H7 (cell line): ENCODE measurements at places on chromosomes 5 and 9. TPM values are rescaled to one million over a fixed set of nuclear protein-coding genes. Genes with fewer than 3 reads are reported as not detected.

DNA sequence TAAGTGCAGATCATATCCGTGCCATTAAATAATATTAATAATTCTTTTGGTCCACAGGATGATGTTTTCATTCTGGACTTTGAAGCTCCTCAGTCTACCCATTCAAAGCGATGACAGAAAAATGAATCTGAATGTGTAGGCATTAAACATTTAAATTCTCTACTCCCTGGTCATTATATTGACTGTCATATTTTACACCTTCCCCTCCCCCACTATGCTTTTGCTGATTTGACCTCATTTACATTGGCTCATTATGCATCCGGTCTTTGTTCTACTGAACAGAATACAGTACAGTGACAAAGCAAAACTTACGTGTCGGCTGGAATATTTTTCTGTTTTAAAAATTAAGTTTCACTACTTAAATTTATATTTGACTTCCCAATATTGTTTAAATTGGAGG lies 289.7 kb upstream of the TMEM161B start:
- no peak for DNase-seq

GRCh38 chr5:64690417-64691151 lies at the start of gene SHISAL2B:
Gene SHISAL2B, plus strand, starts transcription at chr5:64690503. Its CDS starts 121 bp downstream, at chr5:64690624.
- DNase-seq: peak; percentile 83

DNA sequence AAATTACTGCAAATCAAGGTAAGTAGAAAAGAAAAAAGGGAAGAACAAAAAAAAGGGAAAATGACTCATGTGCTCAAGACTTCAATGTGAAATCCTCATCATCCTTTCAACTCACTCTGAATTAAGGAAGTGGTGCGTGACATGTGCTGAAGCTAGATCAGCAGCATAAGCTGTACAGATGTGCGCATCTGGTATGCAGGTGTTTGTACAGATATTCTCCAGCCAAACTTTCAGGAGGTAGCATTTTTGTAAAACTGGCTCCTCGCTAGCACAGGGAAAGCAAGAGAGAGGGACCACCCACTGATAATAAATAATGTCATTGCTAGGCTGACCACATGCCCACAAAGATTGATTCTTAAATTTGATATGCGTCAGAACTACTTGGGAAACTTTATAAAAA lies 253.9 kb upstream of the RGMB start:
- no peak for DNase-seq

DNA sequence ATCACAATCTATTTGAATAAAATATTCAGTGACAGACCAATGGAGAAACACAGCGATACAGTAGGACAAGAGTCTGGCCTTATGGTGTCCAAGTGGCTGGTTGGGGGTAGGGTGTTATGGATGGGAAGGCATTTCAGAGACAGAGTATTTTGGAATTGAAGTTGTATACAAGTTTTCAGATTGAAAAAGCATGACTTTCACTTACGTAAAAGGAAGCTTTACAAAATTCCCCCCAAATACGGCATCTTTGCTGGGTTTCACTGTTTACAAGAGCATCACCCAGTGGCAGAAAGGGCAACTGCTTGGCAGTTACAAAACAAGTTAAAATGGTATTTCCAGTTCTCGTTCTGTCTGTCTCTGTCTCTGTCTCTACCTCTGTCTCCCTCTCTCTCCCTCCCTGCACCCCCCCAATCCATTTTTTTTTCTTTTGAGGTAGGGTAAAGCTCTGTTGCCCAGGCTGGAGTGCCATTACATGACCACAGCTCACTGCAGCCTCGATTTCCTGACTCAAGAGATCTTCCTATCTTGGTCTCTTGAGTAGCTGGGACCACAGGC lies 86.2 kb downstream of the PTPN3 start:
- peak; percentile 58 for DNase-seq

DNA sequence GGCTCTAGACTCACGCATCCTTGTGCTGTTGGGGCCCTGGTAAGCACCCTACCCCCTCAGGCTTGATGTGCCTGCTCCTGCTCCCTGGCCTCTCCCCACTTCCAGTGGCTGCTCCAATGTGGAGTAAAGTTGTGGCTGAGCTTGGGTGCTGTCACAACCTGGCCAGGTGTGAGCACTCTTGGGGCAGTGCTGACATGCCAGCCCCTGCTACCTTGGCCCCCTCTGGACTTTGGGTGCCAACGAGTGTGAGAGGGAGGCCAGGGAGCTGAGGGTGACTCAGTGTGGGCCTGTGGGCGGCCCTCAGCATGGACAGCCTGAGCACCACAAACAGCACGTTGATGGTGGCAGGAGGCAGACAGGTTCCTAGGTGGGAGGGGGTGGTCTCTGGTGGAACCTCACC lies 870.2 kb upstream of the C9orf72 start:
- no peak for DNase-seq

- DNase-seq: no peak
Observed at GRCh38 chr5:137190441-137190840, 308.7 kb downstream of the SPOCK1 start.

GRCh38 chr5:55540525-55540924 lies 5.8 kb upstream of the PLPP1 start:
- DNase-seq: no peak

GRCh38 chr9:104863180-104863883 lies 64.6 kb downstream of the ABCA1 start:
- peak; percentile 77 for DNase-seq

DNA sequence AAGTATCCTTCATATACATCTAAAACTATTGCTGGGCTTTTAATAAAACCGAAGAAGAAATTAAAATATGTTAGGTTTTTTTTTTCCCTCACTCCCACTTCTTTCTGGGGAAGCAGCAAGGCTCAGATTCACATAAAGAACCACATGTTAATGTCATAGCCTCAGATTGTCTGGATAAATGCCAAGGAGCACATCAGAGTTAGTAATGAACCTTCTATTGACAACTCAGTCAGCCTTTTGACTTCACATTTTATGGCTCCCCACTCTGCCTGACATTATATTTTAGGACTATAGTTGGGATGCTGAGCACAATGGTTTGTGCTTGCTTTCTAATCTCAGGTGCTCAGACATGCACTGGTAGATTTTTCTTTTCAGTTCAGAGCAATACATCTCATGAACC lies 21.8 kb downstream of the DMAC1 start:
- DNase-seq: no peak

GRCh38 chr9:134267881-134268724 lies 58.2 kb upstream of the RXRA start:
- peak; percentile 71 for DNase-seq

DNA sequence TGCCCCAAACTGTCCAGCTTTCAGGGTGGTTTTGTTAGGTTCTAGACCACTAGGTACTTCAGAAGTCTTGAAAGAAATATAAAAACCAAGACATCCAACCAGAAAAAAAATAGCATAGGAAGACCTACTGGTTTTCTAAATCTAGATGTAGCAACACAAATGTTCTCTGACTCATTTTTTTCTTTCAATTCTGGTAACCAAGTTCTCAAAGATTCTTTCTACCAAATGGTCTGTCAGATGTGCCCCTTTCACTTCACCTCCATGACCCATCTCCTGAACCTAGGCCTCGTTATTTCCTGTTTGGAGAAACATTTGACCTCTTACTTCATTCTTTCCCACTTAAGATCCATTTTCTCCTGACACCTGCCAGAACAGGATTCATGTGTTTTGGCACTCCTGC lies 355.3 kb downstream of the KIAA0825 start:
- no peak for DNase-seq

GRCh38 chr9:133403766-133404453 lies 13.9 kb downstream of the REXO4 start:
- peak; percentile 92 for DNase-seq

The CTXN3 gene
- not detected in 2 replicates for total RNA-seq
